ENCODE measurements at places on chromosomes 7 and 10.

GRCh38 chr10:102555781-102556328, 52.1 kb downstream of the SUFU start:
- DNase-seq: no peak

- DNase-seq: no peak
Observed at GRCh38 chr10:114347241-114347640, 57.1 kb downstream of the AFAP1L2 start.

GRCh38 chr10:19204246-19204917, 155.8 kb downstream of the MALRD1 start:
- DNase-seq: no peak

DNA sequence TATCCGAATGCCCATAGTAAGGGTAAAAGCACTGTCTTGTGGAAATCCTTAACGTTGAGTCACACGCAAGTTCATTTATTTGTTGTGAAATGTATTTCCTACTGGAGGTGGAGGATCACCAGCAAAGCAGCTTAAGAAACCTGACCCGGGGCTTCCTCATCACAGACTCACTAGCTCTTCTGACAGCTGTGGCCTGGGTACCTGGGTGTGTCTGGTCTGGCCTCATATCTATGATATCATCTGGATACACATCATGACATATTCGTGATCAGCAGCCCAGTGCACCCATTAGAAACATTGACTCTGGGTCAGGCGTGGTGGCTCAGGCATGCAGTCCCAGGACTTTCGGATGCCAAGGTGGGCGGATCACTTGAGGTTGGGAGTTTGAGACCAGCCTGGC, 8.8 kb downstream of the DRGX start:
- DNase-seq: no peak

GRCh38 chr7:27110186-27111031, 7.9 kb upstream of the HOXA2 start:
- DNase-seq: no peak

- DNase-seq: no peak
Observed at GRCh38 chr10:123039632-123039930, 30.8 kb downstream of the ACADSB start.

DNA sequence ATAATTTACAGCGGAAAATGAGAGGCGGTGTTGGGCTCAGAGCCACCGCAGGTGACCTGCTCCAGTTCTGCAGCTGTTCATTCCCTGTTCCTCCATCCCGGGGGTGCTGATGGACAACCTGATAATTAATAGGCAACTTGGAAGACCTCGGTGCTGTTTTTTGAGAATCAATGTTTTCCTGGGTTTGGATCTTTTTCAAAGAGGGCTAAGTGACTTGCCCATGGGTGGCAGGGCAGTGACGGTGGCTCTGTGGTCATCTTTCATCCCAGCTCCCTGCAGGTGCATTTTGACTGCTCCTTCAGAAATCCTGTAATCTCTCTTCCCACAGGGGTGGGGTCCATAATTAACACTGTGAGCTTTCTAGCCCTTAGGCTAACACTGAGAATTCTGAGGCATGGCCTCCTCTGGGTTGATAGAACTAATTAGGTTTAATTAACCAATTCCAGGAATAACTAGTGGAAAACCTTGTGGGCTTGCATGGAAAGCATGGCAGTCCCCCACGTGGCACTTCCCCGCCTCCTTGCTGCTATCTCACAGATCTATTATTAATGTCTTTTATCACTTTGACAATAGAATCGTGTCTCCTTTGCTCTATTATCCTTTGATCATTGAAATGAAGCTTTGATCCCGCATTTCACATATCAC, 217.9 kb downstream of the GLRX3 start:
- no peak for DNase-seq

GRCh38 chr7:133511708-133512107, 258.8 kb downstream of the EXOC4 start:
- DNase-seq: no peak

DNA sequence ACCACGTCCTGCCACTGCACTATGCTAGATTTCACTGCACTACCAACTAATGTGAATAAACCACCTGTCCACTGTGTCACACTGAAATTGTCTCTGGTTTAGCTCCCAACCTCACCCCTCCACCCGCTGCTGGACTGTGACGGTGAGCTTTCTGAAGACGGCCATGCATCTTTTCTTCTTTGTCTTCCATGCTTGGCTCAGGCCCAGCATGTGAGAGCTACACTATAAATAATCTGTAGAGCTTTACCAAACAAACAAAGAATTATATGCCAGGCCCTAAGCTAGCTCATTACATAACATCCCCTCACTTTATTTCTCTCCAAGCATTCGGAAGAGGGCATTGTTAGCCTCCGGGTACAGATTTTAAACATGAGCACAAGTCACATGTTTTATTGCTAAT, 633.2 kb downstream of the TNS3 start:
- DNase-seq: no peak

DNA sequence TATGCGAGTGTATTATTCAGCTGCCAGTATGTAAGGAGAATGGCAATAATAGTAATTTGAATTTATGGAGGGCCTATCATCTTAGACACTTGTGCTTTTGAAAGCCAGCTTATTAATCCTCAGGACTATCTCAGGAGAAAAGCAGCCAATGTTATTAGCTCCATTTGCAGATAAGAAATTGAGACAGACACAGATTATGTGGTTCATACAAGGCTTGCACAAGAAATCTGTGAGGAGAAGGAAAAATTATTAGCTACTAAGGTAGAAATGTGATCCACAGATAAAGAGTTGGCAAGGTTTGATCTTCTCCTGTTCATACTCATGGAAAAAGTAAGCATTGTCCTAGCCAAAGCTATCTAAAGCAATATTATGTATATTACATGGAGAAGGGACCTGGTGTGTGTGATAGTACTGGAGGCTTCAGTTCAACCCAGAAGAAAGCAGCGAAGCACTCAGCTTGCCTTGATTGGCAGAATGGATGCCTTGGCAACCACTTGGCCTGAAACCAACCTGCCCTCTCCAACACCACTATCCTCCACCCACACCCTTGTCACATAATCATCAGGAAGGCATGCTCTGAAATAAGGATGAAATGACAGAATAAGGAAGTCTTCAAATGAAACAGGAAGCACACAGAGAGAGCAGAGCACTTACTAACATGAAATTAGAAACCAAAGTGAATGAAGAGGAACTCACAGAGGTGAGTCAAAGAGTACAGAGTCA, 18.0 kb downstream of the MACC1 start:
- DNase-seq: no peak

DNA sequence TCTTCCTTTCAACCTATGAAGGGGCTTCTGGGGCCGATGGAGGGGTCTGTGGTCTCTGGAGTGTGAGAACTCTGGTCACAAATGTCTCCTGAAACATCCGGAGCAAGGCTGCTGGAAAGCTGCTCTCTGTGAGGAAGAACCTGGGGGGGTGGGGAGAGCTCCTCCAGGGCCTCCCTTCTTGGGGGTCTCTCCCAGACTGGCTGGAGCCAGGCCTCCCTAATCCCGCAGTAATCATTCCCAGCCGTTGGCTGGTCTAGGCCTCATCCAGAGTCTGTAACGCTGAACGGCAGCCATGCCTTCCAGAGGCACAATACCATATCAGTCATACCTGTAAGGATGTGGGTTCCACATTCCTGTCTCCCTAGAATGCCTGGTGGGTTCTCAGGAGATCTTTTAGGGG, 4.4 kb upstream of the LZTS2 start:
- no peak for DNase-seq

DNA sequence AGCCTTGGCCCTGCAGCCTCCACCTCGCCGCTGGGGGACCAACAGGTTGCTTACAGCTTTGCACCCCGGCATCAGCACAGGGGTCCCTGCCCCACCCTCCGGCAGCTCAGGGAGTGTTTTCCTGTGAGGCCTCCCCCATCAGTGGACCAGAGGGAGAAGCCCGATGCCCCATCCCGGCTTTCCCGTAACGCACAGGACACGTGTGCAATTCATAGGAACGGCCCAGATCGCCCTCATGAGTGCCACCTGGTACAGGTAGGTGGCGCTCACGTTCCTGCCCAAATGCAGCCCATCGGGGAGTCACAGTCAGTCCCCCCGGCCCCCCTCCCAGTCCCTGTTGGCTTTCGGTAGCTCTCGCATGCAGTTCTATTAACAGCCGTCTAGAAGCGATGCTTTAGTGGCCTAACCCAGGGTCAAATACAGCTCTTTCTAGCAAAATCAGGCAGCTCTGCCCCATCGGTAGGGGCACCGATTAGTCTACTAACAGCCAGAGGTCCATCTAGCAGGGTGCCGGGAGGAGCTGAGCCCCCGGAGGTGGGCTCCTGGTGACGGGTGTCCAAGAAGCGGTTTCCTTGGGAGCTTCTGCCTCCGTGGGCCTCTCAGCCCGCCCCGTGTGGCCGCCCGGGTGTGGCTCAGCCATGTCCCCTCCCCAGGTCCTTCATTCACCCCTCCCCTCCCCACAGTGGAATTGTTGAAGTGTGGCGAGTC, 48.4 kb upstream of the GTF2IRD1 start:
- no peak for DNase-seq

GRCh38 chr7:38709123-38709522, 78.0 kb upstream of the AMPH start:
- DNase-seq: no peak

GRCh38 chr10:101047961-101048892, 13.6 kb upstream of the KAZALD1 start:
- no peak for DNase-seq

DNA sequence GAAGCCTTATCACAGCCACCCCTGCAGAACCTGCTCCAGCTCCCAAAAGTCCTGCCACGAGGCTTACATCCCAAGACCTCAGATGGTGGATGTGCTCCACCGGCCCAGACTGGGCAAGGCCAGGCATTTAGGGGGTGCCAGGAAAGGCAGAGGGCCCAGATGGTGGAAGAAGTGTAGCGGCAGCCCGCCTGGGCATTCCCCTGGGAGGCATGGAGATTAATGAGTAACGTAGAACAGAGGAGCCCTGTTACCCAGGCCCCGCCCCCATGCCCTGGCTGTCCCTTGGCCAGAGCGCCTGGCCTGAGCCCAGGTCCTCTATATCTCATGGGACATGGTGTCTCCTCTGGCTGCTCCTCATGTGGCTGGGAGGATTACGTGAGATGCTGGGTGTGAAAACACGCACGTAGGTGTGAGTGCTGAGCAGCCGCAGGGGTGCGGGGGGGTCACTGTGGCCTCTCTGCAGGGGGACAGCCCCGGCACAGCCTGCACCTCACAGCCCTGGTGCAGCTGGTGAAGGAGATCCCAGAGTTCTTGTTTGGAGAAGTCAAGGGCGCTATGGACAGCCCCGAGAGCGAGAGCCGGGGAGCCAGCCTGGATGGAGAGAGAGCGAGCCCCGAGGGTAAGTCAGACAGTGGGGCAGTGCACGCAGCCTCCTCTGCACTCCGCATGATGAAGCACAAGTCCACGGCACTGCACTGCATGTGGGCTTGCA, 52.9 kb downstream of the ZNF467 start:
- DNase-seq: no peak

- DNase-seq: no peak
Observed at GRCh38 chr7:1928645-1929348, 258.7 kb downstream of the ELFN1 start.

GRCh38 chr7:39465055-39465929, 100.9 kb upstream of the YAE1 start:
- no peak for DNase-seq

DNA sequence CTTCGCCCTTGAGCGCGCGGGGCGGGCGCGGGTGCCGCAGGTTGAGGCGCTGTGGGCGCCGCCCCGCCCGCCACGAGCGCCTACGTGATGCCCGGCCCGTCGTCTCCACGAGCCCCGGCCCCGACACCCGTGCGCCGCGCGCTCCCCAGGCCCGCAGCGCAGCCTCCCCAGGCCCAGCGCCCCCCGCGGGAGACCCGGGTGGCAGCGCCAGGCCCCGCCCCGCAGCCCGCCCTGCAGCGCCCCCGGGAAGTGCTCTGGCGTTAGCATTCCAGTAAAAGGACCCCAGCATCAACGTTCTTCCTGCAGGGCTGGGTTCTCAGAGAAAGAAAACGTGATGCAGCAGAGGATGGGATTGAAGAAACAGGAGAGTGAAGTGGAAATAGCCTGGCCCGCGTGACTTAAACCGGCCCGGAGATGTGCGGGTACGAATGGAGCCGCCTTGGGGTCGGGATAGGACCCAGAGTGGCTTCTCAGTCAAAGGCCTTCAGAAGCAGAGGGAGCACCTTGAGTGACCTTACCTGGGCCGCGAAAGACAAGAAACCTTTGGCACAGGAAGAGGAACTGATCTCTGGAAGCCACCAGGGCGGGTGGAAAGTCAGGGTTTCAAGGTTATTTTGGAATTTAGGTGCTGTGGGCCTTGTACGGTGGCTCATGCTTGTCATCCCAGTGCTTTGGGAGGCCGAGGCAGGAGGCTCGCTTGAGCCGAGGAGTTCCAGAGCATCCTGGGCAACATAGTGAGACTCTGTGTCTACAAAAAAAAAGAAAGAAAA, 1.8 kb downstream of the PFKP start:
- DNase-seq: no peak

DNA sequence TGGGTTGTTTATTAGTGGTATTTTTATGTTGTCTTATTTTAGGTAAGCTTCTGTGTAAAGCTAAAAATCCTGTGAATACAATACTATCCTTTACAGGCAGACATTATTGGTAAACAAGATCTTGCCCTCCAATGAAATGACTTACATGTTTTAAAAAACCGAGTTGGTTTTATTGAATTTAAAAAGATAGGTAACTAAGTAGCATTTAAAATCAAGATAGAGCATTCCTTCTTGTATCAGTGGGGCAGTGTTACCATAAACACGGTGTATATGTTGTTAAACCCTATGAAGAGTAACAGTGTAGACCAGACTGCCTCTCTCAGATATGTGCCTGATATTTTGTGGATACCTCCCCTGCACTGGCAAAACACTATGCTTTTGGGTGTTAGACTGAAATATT, 81.0 kb downstream of the SNX10 start:
- DNase-seq: no peak

DNA sequence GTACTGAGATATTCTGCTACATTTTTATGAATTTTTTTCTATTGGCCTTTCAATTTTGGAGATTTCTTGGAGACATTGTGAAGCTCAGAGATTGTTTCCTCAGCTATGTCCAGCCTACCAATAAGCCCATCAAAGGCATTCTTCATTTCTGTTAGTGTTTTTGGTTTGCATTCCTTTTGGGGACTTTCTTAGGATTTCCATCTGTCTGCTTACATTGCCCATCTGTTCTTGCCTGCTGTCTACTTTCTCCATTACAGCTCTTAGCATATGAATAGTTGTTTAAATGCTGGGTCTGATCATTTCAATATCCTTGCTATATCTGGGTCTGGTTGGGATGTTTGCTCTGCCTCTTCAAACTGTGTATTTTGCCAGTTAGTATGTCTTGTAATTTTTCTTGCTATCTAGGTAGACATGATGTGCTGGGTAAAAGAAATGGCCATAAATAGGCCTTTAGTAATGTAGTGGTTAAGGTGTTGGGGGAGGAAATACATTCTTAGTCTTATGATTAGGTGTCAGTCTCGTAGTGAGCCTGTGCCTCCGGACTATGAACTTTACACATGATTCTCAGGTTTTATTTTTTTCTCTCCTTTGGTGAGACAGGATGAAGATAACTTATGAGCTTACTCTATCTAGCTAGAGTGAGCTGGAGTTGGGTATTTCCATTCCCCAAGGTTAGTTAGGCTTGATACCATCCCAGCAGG, 32.6 kb upstream of the NME8 start:
- no peak for DNase-seq

- DNase-seq: no peak
Observed at GRCh38 chr10:79976999-79977398, 28.1 kb upstream of the SFTPD start.

- DNase-seq: no peak
Observed at GRCh38 chr10:103703941-103704919, 151.1 kb downstream of the SH3PXD2A start.
